ENCODE measurements at places on chromosomes 6 and 20. TPM values are rescaled to one million over a fixed set of nuclear protein-coding genes. Genes with fewer than 3 reads are reported as not detected.

GRCh38 chr6:113361014-113361645 is 496.0 kb upstream of the MARCKS start:
- no peak for DNase-seq

DNA sequence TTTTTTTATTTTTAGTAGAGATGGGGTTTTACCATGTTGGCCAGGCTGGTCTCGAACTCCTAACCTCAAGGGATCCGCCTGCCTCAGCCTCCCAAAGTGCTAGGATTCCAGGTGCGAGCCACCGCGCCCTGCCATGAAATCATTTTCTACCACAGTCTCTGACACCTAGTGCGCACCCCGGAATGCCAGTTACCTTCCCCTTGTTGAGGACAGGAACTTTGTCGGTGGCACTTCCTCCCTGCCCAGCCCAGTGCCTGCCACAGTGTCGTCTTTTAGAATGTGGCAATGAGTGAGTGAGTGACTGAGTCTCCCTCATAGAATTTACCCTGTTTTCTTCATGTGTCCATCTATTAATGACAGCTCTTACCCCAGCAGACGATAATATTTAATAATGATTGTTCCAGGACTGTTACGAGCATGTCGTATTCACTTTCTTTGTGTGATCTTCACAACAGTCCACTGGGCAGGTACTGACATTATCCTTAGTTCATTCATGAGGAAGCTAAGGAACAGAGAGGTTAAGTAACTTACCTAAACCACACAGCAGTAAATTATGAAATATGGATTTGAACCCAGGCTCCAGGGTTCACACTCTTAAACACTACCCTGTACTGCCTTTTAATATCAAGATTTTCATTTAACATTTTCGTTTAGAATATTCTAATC is 1.8 kb downstream of the OSBPL2 start:
- DNase-seq: no peak

DNA sequence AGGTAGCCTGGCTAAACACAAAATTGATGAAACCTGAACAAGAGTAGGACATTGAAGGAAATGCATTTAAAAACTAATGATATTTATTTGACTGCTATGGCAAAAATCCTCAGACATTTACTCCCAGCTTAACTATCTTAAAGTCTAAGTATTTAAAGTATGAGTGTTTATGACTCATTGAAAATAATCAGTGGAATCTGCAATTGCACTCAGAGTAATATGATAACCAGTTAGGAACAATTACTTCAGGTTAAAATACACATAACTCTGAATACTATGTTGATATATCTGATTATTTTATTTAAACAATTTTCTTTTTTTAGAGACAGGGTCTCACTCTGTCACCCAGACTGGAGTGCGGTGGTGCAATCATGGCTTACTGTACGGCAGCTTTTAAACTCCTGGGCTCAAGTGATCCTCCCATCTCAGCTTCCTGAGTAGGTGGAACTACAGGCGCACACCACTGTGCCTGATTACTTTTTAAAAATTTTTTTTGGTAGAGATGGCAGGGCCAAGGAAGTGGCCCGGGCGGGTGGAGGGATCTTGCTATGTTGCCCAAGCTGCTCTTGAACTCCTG is 43.9 kb downstream of the FILIP1 start:
- no peak for DNase-seq

- DNase-seq: no peak
Measured at GRCh38 chr6:54085541-54085940, 25.7 kb upstream of the MLIP start.

DNA sequence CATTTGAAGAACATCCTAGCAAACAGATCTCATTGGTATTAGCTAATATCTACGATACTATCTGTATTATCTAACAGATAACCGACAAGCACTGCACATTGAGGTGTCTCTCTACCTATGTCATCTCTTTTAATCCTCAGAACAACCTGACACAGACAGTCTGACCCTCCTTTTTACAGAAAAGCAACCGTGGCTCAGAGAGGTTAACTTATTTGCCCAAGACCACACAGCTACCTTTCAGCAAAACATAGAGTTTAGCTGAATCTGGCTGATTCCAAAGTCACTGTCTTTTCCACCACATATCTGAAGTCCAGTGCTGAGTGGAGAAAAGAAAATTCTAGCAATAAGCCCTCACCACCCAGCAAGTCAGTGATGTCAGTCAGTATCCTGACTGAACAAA is 358.7 kb upstream of the JARID2 start:
- DNase-seq: no peak

DNA sequence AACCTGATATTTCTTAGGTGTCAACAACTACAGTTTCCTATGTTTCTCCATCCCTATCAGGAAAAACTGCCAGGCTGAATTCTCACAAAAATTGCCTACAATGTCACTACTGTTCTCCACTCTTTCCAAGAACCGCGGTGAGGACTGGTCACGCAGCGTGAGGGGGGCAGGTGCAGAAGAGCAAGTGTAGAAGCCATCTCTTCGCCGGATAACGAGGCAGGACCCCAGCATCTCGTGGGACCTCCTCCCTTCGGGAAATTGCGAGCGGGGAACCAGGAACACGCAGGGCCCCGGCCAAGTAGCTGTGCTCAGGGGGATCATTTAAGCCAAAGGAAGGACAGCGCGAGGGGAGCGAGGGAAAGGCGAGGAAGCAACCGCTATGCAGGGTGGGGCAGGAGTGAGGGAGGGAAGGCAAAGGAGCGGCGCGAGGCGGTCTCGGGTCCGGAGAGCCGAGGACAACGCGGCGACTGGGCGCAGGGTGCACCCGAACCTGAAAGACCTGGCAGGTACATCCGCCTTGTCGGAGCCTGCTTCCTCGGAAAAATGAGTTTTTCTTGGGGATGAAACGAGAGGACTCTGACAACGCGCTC is 559 bp downstream of the APMAP start:
- DNase-seq: peak; percentile 69

DNA sequence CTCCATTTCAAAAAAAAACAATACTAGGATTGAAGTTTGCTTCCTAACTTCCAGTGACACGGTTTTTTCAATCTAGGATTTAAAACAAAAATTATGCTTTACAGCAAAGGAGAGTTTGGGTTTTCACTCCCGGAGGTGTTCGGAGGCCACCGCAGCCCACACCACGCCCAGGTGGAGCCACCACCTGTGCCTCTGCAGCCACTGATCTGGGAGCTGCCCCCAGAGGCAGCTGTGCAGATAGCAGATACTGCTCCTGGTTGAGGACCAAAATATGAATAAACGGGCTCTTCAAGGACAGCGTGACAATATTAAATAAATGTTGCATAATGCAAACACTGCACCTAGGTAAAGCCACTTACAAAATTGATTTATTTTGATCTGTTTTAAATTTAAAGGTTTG is 30.2 kb downstream of the DLL1 start:
- DNase-seq: peak; percentile 82

DNA sequence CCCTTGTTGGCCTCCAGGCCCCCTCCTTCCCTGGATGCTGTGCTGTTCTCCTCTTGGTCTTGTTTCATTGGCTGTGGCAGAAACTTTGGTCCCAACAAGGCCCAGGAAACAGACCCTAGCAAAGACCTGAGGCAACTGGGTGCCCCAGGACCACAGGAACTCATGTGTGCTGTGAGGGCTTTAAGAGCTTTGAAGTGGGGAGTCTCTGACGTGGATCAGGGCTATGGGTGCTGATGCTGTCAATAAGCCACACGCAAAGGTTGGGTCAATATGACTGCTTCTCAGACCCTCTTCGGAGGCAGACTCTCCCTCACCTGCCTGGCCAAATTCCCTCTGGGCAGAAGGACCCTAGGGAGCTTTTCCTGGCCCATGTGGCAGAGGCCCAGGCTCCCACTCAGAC is 91.5 kb upstream of the MLN start:
- DNase-seq: no peak

DNA sequence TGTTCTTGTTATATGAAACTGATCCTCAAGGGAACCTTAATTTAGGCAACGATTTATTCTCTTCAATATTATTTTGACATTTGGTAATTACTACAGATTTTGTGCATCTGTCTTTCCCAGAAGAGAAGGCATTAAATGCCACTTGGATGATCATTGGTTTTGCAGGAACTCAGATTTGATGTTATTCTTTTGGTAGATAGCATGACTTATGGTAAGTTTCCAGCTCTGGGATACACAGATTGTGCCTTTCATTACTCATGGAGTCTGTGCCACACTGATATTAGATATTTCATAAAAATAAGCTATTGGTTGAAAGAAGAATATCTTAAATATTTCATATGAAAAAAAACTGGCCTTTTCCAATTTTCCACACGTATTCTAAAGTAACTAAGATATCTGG is 120.1 kb downstream of the AIG1 start:
- DNase-seq: no peak

- peak; percentile 100 for DNase-seq
Measured at GRCh38 chr20:35615667-35616464, at the start of gene SPAG4. Gene SPAG4, plus strand, starts transcription at chr20:35615829. Its CDS starts 175 bp downstream, at chr20:35616004.

The SLC22A2 gene
- total RNA-seq: 0.42 TPM

All from H7 (cell line).